Heart left ventricle (tissue), 16 donors: ENCODE measurements at places on chromosomes 12 and 14. TPM values are rescaled to one million over a fixed set of nuclear protein-coding genes. Genes with fewer than 3 reads are reported as not detected.

Gene ARHGEF40
- polyA plus RNA-seq = 18.2 TPM

Gene CEBPE
- not detected for polyA plus RNA-seq

Gene YBX3
- polyA plus RNA-seq = 1,753 TPM

Gene MYL2
- 13,945 TPM for polyA plus RNA-seq

Gene KRT85
- not detected for polyA plus RNA-seq

Gene LRTM2
- not detected for polyA plus RNA-seq

Gene CELA1
- not detected for polyA plus RNA-seq

Gene CLEC6A
- not detected for polyA plus RNA-seq

Gene GLI1
- polyA plus RNA-seq = 0.08 TPM

Gene SPIC
- not detected for polyA plus RNA-seq

Gene RNASE2
- polyA plus RNA-seq = 4.5 TPM

Gene TMTC2
- 1.1 TPM for polyA plus RNA-seq

Gene CSRP2
- 41.6 TPM for polyA plus RNA-seq

Gene IFT43
- polyA plus RNA-seq = 29.7 TPM

Gene SELPLG
- polyA plus RNA-seq = 4.5 TPM

Gene KLRC2
- polyA plus RNA-seq = not detected

Gene P2RX2
- polyA plus RNA-seq = not detected

Gene CSRNP2
- polyA plus RNA-seq = 10.0 TPM

Gene PIWIL1
- not detected for polyA plus RNA-seq

Gene UBR7
- polyA plus RNA-seq = 9.4 TPM

Gene IFNG-AS1
- 0.34 TPM for polyA plus RNA-seq
